ENCODE measurements at places on chromosomes 4 and X. TPM values are rescaled to one million over a fixed set of nuclear protein-coding genes. Genes with fewer than 3 reads are reported as not detected.

- H3K4me3 ChIP-seq, result no peak overlapping the region
- H3K36me3 ChIP-seq, result no peaks in the 10 kb centered on the region
- H3K27me3 ChIP-seq, result no peaks in the 10 kb centered on the region
- no peak for DNase-seq
These were observed 361.9 kb downstream of the PCDH19 start for GRCh38 chrX:100048156-100048555.

GRCh38 chr4:128301979-128302378 is 14.4 kb upstream of the PGRMC2 start:
- DNase-seq, result no peak
- peaks cover 16% of the 10 kb centered on the region for H3K4me1 ChIP-seq
- H3K27ac ChIP-seq, result no peak overlapping the region
- no peak overlapping the region for H3K4me3 ChIP-seq

The PNMA6A gene
- total RNA-seq, result not detected

The HGFAC gene
- not detected for total RNA-seq

DNA sequence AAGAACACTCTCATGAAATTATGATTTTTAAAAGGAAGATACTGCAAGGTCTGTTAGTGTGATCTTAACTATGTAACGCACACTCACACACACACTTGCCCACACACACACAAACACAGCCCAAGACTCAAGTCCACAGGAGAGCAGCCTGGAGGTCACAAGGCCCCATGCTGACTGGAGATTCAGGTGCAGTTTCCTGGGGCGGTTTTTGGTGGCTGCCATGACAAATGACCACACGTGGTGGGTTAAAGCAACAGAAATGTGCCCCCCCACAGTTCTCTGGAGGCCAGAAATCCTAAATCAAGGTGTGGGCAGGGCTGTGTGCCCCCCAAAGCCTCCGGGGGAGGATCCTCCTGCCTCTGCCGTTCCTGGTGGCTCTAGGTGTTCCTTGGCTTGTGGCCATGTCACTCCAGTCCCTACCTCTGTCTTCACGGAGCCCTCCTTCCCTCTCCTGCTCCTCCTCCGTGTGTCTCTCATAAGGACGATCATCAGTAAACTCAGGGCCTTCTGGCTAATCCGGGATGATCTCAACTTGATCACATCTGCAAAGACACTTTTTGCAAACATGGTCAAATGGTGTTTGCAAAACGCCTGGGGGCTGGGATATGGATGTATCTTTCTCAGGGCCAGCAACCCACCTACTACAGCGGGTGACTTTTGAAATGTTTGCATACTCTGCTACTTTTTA is 9.7 kb upstream of the HTRA3 start:
- peaks cover 8% of the 10 kb centered on the region for H3K4me1 ChIP-seq
- no peaks in the 10 kb centered on the region for H3K27me3 ChIP-seq
- H3K36me3 ChIP-seq, result no peaks in the 10 kb centered on the region

The ZNF630 gene
- 0.58 TPM for total RNA-seq

DNA sequence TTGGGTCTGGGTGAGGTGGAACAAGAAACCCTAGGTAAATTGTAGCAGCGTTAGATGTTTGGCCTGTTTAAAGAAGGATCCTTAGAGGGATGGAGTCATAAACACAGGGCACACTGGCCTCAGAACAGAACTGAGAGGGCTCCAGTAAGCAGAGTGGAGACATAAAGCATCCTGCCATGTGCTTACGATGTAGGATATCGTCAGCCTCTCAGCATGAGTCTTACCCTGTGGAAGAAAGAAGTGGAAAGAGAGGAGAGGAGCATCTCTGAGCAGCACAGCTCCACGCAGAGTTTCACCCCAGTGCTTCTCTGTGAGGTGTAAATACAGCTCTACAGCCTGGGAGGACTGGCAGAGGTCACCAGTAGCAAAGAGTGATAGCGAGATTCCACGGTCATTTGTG is 27.8 kb upstream of the SORBS2 start:
- peaks cover 53% of the 10 kb centered on the region for H3K4me1 ChIP-seq
- H3K4me3 ChIP-seq, result no peak overlapping the region
- H3K27me3 ChIP-seq, result no peaks in the 10 kb centered on the region

DNA sequence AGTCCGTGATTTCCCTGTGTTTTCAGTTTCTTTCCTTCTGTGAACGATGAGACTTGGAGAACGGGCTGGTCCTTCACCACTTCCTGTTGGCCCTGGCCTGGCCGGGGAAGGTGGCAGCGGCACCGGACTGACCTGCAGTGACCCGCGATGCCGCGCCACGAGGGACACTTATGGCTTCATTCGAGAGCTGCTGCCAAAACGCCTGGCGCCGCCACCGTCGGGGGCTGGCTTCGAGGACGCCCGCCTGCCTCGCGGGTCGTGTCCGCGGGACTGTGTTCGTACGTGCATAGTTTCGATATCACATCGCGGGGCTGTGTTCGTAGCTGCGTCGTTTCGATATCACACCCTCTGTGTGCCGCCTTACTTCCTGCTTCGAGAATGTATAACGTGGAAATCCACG is 7.5 kb upstream of the UVSSA start:
- H3K27me3 ChIP-seq, result no peaks in the 10 kb centered on the region
- no peak overlapping the region for H3K4me3 ChIP-seq
- no peak overlapping the region for H3K27ac ChIP-seq
- peaks cover 10% of the 10 kb centered on the region for H3K4me1 ChIP-seq
- DNase-seq, result no peak

DNA sequence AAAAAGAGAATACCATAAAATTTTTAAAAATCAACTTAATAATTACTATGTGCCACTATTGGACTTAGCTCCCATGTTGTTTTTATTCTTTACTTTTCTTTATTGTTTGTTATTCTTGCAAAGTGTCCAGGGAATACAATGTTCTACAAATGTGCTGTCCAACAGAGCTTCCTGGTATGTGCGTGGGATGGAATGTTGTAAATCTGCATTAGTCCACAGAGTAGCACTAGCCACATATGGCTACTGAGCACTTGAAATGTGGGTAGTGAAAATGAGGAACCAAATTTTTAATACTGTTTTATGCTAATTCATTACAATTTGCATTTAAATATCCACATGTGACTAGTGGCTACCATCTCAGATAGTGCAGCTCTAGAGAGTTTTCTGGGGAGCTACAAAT is 14.3 kb upstream of the CORIN start:
- H3K27ac ChIP-seq, result no peak overlapping the region
- no peaks in the 10 kb centered on the region for H3K4me1 ChIP-seq
- no peaks in the 10 kb centered on the region for H3K36me3 ChIP-seq
- no peak overlapping the region for H3K4me3 ChIP-seq

GRCh38 chr4:77127837-77128621 is 29.0 kb upstream of the CCNG2 start:
- no peak overlapping the region for H3K27ac ChIP-seq
- no peak overlapping the region for H3K4me3 ChIP-seq
- no peaks in the 10 kb centered on the region for H3K4me1 ChIP-seq
- no peaks in the 10 kb centered on the region for H3K36me3 ChIP-seq
- peaks cover 18% of the 10 kb centered on the region for H3K27me3 ChIP-seq

GRCh38 chr4:3765271-3766035 is 732 bp upstream of the ADRA2C start:
- peaks cover 26% of the 10 kb centered on the region for H3K27me3 ChIP-seq
- H3K4me1 ChIP-seq, result no peaks in the 10 kb centered on the region

DNA sequence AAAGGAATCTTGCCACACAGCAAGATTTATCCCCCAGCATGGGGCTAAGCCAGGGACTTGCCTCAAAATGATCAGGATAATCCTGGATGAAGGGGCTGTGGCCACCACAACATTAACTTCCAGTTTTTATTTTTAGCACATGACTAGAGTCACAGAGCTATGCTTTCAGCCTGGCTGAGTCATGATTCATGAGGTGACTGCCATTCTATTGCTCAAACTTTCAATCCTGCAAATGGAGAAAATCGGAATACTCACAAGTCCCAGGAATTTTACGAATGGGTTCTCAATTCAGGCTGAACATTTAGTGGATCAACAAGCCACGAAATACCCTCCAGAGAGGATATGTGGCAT is 70.7 kb upstream of the HPGD start:
- H3K27ac ChIP-seq, result peak overlapping the region; percentile 30
- no peak overlapping the region for H3K4me3 ChIP-seq
- H3K4me1 ChIP-seq, result peaks cover 20% of the 10 kb centered on the region
- no peak for DNase-seq
- no peaks in the 10 kb centered on the region for H3K36me3 ChIP-seq

- no peaks in the 10 kb centered on the region for H3K27me3 ChIP-seq
- H3K4me1 ChIP-seq, result no peaks in the 10 kb centered on the region
- no peak overlapping the region for H3K4me3 ChIP-seq
- no peak for DNase-seq
These were observed 1.2 kb downstream of the PROM1 start for GRCh38 chr4:16082426-16083240.

The GUCY1A1 gene
- not detected for total RNA-seq

The HSFX3 gene
- total RNA-seq, result not detected

GRCh38 chr4:145099653-145100052 is 1.5 kb downstream of the ABCE1 start:
- peaks cover 37% of the 10 kb centered on the region for H3K36me3 ChIP-seq
- H3K4me3 ChIP-seq, result peak overlapping the region; percentile 75

The GPR50 gene
- not detected for total RNA-seq

DNA sequence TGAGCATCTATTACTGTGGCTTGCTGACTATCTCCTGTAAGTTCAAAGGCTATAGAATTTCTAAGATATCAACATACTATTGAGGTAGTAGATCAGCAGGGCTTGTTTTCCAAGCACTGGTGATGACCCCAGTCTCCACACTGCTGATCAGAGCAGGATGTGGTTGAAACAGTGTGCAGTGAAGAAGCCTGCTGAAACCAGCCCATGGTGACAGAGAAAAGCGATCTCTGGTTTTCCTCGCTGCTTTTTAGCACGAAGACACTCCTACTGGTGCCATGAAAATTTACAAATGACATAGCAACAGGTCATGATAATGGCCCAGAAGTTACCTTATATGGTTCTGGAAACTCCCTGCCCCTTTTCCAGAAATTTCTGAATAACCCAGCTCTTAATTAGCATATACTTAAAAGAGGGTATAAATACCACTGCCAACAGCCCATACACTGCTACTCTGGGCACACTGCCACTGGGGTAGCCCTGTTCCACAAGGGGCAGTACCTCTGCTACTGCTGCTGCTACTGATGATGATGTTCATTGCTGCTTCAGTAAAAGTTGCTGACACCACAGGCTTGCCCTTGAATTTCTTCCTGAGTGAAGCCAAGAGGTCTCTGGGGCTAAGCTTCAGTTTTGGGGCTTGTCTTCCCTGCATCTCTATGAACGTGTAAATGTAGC is 1689.5 kb upstream of the PCDH10 start:
- no peak for DNase-seq
- no peak overlapping the region for H3K27ac ChIP-seq
- H3K27me3 ChIP-seq, result no peaks in the 10 kb centered on the region
- H3K36me3 ChIP-seq, result no peaks in the 10 kb centered on the region
- no peak overlapping the region for H3K4me3 ChIP-seq

- H3K27me3 ChIP-seq, result no peaks in the 10 kb centered on the region
- H3K4me1 ChIP-seq, result peaks cover 8% of the 10 kb centered on the region
- H3K36me3 ChIP-seq, result no peaks in the 10 kb centered on the region
- DNase-seq, result no peak
- H3K4me3 ChIP-seq, result no peak overlapping the region
- no peak overlapping the region for H3K27ac ChIP-seq
These were observed 53.9 kb downstream of the ENPP6 start for GRCh38 chr4:184163813-184164212.

DNA sequence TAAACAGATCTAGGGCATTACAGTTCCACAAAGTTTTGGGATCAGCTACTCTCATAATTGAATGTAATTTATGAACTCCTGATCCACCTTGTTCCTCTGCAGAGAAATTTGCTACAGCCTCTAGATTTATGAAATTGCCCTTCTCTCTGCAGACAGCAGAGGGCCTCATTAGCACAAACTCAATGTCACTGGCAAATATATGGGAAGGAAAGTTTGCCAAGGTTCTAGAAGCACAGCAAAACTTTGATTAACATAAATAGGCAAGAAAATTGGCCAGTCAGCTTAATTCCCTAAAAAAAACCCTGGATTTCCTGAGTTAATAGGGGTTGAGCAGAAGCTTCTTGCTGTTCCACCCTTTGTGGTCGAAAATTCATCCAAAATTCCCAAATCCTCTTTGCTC is 31.5 kb downstream of the PRPS1 start:
- H3K27me3 ChIP-seq, result no peaks in the 10 kb centered on the region
- peaks cover 9% of the 10 kb centered on the region for H3K4me1 ChIP-seq
- H3K27ac ChIP-seq, result no peak overlapping the region

The AFF2 gene
- total RNA-seq, result 0.13 TPM

The NEIL3 gene
- 26.8 TPM for total RNA-seq

DNA sequence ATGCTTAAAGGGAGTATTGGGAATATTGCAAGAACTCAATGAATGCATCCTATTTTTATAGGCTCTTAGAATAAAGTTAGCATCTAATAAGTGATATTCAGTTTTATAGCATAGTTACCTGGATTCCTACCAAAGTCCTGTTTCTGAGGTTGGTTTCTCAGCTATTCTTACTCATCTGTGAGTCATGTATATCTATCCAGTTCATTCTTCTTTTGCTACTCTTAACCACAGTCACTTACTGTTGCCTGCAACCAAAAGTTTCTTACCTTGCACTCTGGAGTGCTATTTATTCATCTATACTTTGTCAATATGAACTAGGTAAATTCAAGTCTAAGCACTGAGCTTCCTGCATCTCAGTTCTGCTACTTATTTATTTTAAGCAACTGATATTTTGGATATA is 322.5 kb downstream of the HS3ST1 start:
- no peak for DNase-seq
- no peaks in the 10 kb centered on the region for H3K4me1 ChIP-seq
- no peaks in the 10 kb centered on the region for H3K36me3 ChIP-seq
- H3K27ac ChIP-seq, result no peak overlapping the region
- no peak overlapping the region for H3K4me3 ChIP-seq

The OPRPN gene
- not detected for total RNA-seq

DNA sequence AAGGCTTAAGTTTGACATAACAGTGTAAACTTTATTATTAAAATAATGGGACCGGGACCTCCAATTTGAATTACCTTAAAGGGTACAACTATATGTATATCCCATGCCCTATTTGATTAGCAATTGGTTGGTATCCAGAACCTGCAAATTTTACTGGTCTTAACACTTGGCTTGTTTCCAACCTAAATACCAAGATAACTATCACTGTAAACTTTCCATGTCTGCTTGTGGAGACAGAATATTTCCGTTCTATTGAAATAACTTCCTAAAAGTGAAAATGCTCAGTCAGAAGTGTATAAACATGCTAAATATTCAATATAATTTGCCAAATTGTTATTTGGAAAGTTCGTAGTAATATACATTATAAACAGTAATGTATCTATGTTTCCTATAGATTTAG is 154.0 kb downstream of the TMEM47 start:
- no peak for DNase-seq
- no peaks in the 10 kb centered on the region for H3K36me3 ChIP-seq
- no peak overlapping the region for H3K27ac ChIP-seq

The LINC00632 gene
- total RNA-seq, result not detected

The WAS gene
- total RNA-seq, result not detected

The CENPVL2 gene
- not detected for total RNA-seq

The FGA gene
- not detected for total RNA-seq
